ENCODE measurements at places on chromosomes 4 and X.
A peak's percentile ranks its signal among the peaks of the same experiment; 100 is the strongest.

DNA sequence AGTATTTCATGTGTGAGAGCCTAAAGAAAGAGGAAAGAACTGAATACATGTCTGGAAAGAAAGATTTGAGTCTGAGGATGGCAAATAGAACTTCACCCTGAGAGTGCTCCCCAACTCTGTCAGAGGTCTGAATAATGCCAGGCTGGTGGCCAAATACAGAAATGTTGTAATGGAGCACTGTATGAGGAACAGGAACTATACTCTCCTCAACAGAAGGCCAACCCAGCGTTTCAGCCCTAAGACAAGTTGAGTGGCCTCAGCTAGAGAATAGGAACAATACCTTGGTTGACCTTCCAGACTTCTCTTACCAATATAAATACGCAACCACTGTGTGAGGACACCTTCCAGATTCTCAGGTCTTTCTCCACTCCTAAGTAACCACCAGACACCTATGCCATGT, 94.5 kb upstream of the STIM2 start:
- no peak for DNase-seq

GRCh38 chr4:13054420-13054970, 429.6 kb downstream of the RAB28 start:
- DNase-seq: no peak

DNA sequence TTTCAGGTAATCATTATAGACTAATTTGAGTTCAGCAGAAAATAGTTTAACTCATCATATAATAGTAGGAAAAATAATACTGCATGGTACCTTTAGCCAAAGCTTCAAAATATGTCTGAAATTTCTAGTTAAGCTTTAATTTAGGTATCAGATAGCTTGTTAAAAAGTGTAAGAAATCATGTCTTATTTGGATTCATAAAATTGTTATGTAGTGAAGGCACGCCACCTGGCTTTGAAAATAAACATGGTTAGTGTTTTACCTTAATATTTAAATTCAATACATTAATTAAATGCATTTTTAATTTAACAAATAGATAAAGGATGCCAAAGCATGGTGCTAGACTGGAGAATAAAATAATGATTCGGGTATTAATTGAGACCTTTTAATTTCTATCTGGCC, 211.4 kb downstream of the FSTL5 start:
- no peak for DNase-seq

DNA sequence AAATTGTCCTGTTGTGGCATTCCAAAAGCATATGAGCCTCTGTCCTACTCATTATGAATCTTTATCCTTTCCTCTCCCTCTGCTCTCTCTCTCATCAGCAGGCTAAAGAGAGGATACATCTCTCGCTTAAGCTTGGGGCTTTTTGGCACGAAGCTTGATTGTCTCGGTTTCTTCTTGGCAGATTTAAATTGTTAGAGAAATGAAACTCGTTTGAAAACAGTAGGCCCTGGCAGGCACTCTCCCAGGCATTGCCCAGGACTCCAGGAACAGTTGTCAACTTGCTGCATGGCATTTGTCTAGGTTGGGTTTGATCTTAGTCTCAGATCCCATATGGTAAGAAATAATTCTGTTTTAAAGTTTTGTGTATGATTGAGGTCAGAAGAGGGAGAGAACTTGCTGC, 35.5 kb downstream of the NAA11 start:
- no peak for DNase-seq

GRCh38 chr4:8279321-8280157, 10.0 kb downstream of the HTRA3 start:
- peak; percentile 49 for DNase-seq

- DNase-seq: peak; percentile 41
Measured at GRCh38 chr4:19945979-19946380, 305.7 kb upstream of the SLIT2 start.

GRCh38 chr4:184310881-184311709, 93.4 kb upstream of the ENPP6 start:
- no peak for DNase-seq

GRCh38 chr4:7459471-7459870, 24.7 kb upstream of the PSAPL1 start:
- DNase-seq: no peak

DNA sequence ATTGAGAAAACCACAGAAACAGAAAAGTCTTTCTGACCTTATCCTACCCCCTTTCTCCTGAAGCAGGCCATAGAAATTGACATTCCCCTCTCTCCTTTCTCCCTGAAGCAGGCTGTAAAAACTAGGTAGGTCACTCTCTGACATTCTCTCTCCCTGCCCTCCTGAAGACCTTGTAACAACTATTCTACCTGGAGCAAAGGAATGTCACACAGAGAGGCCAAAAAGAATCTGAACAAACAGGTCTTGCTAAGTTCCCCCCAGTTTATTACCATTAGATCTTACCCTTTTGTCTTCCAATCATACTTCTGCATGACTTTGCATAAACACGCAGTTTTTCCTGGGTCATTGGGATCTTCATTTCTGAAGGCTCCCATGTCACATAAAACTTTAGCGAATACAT, 198.3 kb upstream of the GYPA start:
- no peak for DNase-seq

DNA sequence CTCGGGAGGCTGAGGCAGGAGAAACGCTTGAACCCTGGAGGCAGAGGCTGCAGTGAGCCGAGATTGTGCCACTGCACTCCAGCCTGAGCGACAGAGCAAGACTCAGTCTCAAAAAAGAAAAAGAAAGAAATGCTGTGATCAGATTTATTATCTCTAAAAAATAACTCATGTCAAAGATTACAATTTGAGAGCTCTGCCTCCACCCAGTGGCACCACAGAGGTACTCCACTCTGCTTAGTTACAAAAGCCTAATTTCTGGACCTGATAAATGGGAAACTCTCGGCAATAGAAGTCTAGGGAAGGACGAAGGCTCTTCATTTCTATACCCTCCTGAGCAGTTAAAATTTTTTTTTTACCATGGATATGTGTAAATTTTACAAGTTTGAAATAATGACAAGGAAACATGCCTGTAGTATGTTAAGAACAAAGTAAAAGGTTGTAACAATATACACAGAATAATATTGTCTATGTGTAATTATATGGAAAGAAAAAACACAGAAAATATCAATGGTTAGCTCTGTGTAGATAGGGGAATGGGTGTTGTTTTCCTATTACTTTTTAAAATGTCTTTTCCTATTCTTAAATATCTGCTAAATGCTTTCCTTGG, 149.8 kb downstream of the STIM2 start:
- peak; percentile 64 for DNase-seq

- DNase-seq: no peak
Measured at GRCh38 chr4:95193391-95194224, 355.2 kb downstream of the UNC5C start.

Measured in left hindlimb (tissue), 1 donor.